Type B pancreatic cell (in vitro differentiated cells): ENCODE measurements at places on chromosomes 7 and 10.

DNA sequence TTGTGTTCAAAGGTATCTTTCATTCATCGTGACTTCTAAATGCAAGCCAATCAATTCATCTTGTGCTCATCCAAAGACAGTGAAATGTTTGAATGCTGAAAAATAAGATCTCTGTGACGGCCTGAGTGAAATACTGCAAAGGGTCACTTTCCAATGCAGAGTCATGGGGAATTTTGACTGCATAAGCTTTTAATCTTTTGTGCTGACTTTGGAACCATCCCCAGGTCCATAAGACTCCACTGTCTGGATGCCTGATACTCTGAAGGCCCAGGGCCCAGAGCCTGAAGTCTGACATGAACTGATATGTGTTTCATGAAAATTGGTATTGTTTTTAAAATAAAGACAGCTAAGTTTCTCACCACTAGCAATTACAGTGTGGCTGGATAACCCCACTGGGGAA lies 39.0 kb downstream of the PPP1R3C start:
- DNase-seq = no peak

DNA sequence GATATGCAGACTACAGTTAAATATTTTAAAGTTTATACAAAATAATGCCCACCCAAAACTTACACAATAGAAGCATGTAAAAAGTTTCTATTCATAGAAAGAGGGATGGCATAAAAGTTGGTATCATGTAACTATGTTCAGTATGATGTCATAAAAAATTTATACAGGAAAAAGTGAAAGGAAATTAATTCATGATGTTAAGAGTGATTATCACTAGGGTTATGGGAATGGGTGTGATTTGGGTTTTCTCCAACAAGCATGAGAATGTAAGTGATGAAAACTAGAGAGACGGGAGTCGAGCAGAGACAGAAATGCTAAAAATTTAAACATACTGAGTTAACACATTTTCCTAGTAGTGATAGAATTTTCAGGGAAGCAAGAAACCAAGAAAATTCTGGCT lies 52.7 kb downstream of the GDI2 start:
- no peak for DNase-seq

- no peak for DNase-seq
Observed at GRCh38 chr7:151918510-151918843, 37.8 kb upstream of the GALNTL5 start.

- no peak for DNase-seq
Observed at GRCh38 chr7:136925556-136925955, 57.1 kb downstream of the CHRM2 start.

GRCh38 chr7:68381731-68382130 lies 1216.5 kb upstream of the AUTS2 start:
- DNase-seq = no peak

DNA sequence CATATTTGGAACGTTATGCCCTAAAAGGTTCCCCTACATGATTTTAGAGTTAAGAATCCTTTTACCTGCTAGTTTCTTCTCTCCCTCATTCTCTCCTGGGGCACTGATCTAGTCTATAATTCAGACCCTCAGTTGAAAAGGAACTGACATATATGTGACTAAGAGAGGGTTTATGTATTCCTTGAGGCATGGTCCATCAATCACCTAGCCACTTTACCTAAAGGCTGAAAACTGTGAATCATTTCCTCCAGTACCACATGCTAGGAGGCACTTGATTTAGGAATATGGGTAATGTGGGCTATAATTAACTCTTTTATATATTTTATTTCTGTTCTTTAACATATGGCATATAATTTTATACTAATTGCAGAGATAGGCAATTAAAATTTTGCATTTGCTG lies 303.5 kb downstream of the BBS9 start:
- DNase-seq = no peak

GRCh38 chr10:79181698-79182521 lies 113.1 kb downstream of the ZMIZ1 start:
- no peak for DNase-seq

GRCh38 chr10:14653271-14654161 lies 121.2 kb downstream of the FAM107B start:
- DNase-seq = no peak

GRCh38 chr10:89086801-89087521 lies 96.4 kb downstream of the FAS start:
- DNase-seq = no peak

GRCh38 chr10:132133449-132134240 lies 53.1 kb upstream of the DPYSL4 start:
- no peak for DNase-seq

- DNase-seq = no peak
Observed at GRCh38 chr10:120436439-120437112, 20.5 kb upstream of the PLPP4 start.

GRCh38 chr7:132379292-132379691 lies 197.0 kb downstream of the PLXNA4 start:
- DNase-seq = no peak

DNA sequence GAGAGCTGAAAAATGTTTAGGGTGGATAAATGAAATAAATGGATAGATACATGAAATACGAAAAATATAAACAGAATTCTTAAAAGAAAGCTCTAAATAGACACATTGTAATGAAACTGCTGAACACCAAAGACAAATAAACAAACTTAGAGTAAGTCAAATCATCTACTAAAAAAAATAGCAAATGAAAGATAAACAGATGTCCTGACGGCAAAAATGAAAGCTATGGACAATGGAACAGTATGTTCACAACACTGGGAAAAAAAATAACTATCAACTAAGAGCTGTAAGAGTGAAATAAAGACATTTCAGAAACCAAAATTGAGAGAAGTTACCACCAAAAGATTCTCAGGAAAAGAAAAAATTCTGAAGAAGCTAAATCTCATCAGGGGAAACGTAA lies 106.1 kb downstream of the SGMS1 start:
- DNase-seq = no peak

DNA sequence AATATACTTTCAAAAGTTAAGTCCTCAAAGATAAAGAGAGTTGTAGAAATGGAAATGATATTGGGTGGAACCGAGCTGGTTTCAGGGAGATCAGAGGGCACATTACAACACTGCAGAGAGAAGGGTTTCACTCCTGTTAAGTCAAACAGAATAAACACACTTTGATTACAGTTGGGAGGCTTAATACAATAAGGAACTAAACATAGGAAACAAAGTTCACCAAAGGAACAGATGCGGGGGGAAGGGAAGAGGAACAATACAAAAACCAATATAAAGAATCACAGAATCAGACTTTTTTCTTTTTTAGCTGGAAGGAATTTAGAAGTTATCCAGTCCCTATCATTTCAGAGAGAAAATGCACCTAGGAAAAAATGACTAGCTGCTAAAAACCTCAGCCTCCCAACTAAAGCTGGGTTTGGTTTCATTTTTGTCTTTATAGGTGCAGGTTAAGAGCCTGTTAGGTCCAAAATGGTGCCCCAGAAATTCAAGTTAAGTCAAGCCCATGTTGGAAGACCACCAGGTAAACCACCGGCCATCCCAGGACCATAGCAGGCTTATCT lies 81.9 kb downstream of the DNMBP start:
- DNase-seq = no peak

GRCh38 chr7:32212321-32212720 lies 142.1 kb upstream of the PDE1C start:
- no peak for DNase-seq

DNA sequence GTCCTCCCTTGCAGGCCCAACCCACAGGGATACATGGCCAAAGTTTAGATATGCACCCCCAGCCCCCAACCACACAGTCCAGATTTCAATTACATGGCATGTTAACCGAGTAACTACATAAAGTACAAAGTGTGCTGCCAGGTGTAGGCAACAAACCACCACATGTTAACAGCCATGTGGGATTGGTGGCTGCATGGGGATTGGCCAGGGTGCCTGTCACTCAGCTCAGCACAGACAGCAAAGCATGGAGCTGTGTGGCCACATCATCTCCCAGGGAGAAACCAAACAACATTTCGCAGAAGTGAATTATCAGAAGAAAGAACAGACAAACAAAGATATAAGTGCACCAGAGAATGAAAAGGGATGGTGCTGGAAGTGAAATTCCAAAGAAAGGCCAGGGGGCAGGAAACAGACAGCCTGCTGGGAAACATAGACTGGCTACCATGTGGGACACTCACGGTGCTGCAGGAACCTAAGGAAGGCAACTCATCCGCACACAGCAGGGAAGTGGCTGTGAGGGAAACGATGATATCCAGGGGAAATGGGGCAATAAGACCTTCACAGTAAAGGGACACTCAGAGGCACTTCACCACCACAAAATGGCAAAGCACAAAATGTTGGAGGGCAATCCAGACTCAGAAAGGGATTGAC lies 171.2 kb downstream of the PTPRN2 start:
- DNase-seq = no peak

DNA sequence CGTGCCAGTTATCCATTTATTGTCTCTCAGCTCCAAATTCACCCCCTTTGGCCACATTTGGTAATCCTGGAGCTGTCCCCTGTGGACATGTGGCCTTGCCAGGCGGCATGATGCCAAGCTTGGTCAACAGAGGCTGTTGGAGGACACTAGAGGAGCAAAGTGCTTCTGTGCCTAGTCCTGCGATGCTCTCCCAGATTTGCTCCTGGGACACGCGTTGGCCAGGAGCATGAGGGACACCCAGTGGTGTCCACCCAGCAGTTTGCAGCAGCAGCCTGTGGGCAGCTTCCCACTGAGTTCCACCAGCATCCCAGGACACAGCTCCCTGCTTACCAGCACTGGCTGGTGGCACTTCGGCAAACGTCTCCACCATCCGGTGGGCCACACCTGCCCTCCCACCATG lies 55.5 kb upstream of the STEAP1B start:
- peak; percentile 51 for DNase-seq

DNA sequence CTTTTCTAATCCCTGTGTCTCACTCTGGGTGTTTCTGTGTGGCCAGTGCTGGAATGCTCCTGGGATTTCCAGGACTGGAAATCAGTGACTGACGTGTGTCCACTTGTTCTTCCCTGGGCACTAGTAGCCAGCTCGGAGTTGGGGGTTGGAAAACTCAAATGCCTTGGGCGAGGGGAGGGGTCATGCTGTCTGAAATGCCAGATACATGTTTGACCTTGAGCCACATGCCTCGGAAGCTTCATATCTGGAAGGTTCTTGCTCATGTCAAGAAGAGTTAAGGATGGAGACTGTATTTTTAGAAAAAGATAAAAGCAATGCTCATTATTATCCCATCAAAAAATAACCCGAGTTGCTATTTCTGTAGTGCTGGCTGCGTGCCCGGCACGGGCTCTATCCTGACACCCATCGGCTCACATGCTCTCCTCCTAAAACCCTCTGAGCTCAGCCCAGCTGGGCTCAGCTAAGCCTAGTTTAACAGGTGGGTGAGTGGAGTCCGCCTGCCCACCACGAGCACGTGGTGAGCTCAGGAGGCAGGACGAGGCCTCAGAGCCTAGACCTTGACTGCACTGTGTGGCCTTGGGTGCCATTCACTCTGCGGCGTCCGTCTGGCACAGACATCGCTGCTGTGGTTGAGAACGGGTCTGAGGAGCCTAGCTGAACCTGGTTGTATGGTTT lies 6.4 kb downstream of the DPYSL4 start:
- DNase-seq = no peak

DNA sequence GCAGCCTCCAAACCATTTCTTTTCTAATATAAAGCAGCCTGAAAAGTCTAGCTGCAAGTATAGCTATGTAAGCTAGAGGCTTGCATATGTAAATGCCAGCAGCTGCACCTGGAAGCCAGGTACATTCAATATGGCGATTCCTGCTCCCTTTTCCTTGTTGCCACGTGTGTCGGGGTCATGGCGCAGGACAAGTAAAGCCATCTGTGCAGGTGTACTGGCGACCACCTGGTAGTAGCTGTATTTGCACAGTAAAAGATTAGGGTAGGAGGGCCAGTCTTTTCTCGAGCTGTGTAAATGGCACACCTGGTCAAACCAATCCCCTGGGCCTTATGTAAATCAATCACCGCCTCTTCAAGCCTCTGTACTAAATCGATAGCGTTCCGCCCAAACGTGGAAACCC lies 484.5 kb downstream of the MAGI2 start:
- DNase-seq = no peak

GRCh38 chr10:96708456-96708855 lies 11.9 kb downstream of the PIK3AP1 start:
- no peak for DNase-seq

DNA sequence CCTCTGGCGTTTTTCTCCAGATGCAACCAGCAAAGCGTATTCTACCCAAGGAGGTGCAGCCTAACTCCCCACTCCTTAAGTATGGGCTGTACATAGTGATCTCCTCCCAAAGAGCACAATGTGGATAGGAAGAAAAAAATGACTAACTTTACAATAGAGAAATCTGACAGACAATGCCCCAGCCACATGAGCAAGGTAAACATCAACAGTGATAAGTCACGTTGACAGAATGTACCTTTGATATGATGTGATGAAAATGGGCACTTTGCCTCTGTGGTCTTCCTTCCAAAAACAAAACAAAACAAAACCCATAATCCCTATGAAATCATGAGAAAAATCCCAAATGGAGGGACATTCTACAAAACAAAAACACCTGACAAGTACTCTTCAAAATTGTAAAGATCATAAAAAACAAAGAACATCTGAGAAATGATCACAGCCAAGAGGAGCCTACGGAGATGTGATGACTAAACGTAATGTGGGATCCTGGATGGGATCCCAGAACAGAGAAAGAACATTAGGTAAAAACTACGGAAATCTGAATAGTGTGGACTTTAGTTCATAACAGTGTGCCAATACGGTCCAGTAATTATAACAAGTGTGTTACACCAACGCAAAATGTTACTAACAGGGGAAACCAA lies 50.6 kb downstream of the ABLIM1 start:
- no peak for DNase-seq

- no peak for DNase-seq
Observed at GRCh38 chr7:85090919-85091564, 95.8 kb downstream of the SEMA3D start.

GRCh38 chr7:112112822-112113255 lies 93.4 kb downstream of the DOCK4 start:
- no peak for DNase-seq

DNA sequence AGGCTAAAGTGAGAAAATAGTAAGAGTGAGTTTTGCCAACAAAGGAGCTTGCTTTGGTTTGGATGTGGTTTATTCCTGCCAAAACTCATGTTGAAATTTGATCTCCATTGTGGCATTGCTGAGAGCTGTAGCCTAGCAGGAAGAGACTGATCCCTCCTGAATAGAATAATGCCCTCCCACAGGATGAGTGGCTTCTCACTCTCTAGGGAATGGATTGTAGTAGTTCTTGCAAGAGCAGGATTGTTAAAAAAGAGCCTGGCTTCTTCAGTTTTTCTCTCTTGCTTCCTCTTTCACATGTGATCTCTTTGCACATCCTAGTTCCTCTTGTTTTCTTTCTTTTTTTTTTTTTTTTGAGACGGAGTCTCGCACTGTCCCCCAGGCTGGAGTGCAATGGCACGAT lies 34.4 kb downstream of the ASAH2 start:
- DNase-seq = no peak

- no peak for DNase-seq
Observed at GRCh38 chr7:28478656-28479055, 66.3 kb downstream of the CREB5 start.

GRCh38 chr10:113064039-113064438 lies 114.0 kb downstream of the TCF7L2 start:
- DNase-seq = no peak

- no peak for DNase-seq
Observed at GRCh38 chr10:60757420-60757895, 20.8 kb upstream of the CDK1 start.

- DNase-seq = no peak
Observed at GRCh38 chr7:92609921-92610518, 19.8 kb upstream of the FAM133B start.
